Caki2 (cell line): ENCODE measurements at places on chromosomes 4 and X. TPM values are rescaled to one million over a fixed set of nuclear protein-coding genes. Genes with fewer than 3 reads are reported as not detected.
A peak's percentile ranks its signal among the peaks of the same experiment; 100 is the strongest.

MAB21L2 gene
- total RNA-seq: not detected in 2 replicates

ZCCHC12 gene
- total RNA-seq: not detected in 2 replicates

RGN gene
- not detected in 2 replicates for total RNA-seq

ANOS1 gene
- total RNA-seq: 6.3 and 7.2 TPM in 2 replicates

GAGE2A gene
- total RNA-seq: not detected in 2 replicates

CXCL1 gene
- total RNA-seq: 2.7 TPM in 1 of 2 replicates, not detected in the other

DNA sequence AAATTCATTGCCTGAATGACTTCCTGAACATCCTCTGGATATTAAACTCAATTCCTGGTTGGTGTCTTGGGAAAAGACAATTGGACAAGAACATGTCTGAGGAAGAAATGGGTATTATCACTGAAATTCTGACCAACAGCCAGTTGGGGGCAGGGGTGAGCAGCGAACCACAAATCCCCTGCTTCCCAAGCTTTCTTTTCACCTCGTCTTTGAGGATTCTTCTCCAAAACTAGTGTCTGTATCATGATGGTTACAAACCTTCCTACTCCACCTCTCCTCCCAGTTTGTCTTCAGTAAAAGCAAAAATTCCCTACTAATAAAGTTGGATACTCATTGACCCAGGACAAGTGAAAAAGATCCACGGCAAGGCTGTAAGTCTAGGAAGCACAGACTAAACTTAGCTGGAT is 48.3 kb upstream of the WDR1 start:
- DNase-seq: no peak

DNA sequence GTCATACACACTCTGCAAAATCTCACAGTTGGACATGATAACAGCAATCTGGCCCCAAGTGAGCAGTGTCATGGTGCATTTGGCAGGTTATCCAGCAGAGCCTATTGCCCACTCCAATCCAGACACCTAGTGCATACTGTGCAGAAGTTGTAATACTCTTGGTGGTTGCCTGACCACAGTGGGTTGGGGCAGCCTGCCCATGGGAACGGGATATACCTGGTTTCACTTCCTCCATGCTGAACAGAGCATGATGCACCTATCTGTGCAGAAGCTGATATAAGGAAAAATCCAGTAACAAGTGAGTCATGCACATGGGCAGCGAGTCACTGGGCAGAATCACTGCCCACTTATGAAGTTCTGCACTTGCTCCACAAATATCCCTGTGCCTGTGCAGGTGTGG is 105.3 kb upstream of the IGSF1 start:
- DNase-seq: no peak

DNA sequence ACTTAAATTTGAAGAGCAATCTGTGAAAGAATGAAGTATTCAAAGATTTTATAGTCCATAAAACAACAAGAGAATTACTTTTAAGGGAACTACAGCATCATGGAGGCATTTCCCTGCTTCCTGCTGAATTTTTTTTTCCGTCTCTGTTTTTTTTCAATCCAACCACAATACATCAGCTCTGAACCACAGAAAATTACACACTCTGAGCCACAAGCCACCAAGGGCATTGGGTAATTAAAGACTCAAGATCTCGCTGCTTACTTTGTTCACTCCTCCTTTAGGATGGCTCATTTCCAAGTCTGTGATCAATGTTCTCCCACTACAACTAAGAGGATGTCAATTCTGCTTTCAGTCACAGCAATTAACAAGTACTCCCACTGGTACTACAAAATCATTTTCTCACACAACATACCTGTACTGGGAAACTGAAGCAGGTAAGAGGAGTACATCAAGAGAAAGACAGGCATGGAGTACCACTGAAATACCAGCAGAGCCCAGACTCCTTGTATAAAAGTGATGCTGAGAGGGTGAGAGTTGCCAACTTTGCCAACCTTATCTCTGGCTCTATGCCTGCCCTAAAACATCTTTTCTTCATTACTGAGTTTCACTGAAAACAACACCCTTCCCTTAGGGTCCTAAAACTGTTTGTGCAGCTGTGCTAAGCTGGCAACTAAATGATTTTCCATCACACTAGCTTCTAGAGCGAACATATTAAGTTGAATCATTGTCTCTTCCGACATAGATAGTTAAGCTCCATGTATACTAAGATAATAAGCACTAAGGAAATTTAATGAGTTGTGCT is 105.8 kb upstream of the MAGEB18 start:
- DNase-seq: no peak

- no peak for DNase-seq
Measured at GRCh38 chr4:70613306-70614183, 15.0 kb upstream of the ENAM start.

DNA sequence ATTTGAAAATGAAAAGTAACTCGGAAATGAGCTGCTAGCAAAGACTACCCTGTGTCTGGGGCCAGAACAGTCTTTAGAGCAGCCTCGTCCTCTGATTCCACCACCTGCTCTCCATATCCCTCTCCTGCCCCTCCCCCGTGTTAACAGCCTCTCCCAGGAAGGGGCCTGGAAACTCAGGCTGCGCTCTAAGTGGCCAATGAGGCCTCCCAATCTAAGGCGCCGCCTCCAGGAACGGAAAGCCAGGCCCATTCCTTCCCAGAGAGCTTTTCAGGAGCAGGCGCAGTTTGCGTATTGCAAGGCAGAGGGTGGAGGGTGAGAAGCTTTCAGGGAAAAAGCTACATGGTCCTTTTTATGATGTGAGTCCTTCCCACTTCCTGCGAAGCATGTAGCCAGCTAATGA is 31.2 kb downstream of the RS1 start:
- DNase-seq: no peak

GRCh38 chr4:108788731-108789130 is 25.9 kb upstream of the ETNPPL start:
- DNase-seq: no peak

GRCh38 chrX:118074196-118074595 is 42.4 kb downstream of the KLHL13 start:
- no peak for DNase-seq

DNA sequence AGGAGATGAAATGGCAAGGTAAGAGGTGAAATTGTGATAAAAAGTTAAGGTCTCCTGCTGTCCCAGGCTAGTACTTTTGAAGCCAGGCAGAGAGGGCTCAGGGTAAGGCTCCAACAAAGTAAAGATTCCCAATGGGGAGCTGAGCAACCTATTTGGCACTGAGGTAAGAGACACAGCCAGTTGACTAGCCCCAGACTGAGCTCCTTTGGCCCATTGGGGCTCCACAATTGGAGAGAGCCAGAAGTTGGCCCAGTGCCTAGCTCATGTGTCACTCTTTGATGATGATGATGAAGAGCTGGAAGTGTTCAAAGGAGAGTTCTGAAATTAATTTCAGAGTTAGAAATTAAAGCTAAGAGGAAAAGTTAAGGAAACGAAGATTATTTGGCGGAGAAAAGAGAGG is 94.6 kb downstream of the RLIM start:
- no peak for DNase-seq

- peak; percentile 43 for DNase-seq
Measured at GRCh38 chrX:38233891-38234667, 13.4 kb upstream of the SRPX start.

DNA sequence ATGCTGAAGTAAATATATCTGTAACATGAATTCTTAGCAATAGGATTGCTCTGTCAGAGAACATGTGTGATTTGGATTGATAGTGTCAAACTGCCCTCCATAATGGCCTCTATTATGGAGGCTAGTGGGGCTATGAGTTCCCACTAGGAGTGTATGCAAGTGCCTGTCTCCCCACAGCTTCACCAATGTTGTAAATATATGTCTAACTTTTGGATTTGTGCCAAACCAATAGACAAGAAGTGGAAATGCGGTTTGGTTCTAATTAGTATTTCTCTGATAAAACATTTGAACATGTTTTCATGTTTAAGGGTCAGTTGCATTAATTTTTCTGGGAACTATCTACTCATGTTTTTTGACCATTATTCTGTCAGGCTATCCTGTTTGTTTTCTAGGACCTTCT is 28.1 kb downstream of the GPAT3 start:
- DNase-seq: no peak

GRCh38 chrX:9997524-9997923 is 30.4 kb downstream of the CLDN34 start:
- DNase-seq: no peak

- DNase-seq: no peak
Measured at GRCh38 chr4:122963216-122963615, 40.8 kb upstream of the NUDT6 start.

GRCh38 chrX:56563231-56564161 is at the start of gene UBQLN2:
UBQLN2 (plus strand) TSS chrX:56563627; CDS start chrX:56563874, 247 bp downstream.
- DNase-seq: peak; percentile 71

DNA sequence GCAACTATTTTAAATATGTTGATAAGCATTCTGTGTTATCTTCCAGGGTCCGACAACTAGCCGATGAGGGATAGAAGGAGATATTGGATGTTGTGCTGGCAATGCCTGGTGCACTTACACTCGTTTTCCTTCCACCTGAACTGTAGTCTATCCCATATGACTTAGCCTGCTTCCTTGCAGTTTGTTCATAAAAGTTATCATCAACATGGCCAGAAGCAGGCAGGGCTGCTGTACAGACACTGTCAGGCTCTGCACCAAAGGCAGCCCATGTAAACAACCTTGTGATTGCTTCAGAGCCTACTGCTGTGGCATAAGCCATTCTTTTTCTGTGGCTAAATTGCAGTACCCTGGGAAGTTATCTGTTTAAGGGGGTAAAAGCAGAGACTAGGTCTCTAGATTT is 1.6 kb downstream of the MAPK10 start:
- DNase-seq: no peak

DNA sequence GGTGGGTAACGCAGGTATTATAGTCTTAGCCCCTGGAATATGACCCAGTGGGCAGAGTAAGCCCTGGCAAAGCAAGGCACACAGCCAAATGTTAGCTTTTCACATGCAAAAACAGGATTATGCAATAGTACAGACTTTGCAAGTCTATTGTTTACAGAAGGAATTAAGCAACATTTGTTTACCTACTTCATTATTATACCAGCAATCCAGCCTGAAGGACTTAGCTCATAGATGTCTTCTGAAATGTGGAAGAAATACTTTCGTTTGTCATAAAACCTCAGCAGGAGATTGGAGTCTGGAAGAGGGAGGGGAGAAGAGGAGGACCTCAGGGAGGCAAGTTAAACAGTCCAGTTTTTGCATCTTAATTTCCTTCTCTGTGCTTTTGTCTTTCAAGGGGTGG is 226.7 kb upstream of the CENPE start:
- DNase-seq: no peak

- DNase-seq: no peak
Measured at GRCh38 chr4:133997436-133997835, 204.2 kb downstream of the PABPC4L start.

- peak; percentile 61 for DNase-seq
Measured at GRCh38 chr4:16250661-16251365, 24.5 kb upstream of the TAPT1 start.

- DNase-seq: no peak
Measured at GRCh38 chrX:48971249-48972219, at the start of gene KCND1. KCND1 (minus strand) TSS chrX:48971844; CDS start chrX:48970271, 1,573 bp downstream.

DNA sequence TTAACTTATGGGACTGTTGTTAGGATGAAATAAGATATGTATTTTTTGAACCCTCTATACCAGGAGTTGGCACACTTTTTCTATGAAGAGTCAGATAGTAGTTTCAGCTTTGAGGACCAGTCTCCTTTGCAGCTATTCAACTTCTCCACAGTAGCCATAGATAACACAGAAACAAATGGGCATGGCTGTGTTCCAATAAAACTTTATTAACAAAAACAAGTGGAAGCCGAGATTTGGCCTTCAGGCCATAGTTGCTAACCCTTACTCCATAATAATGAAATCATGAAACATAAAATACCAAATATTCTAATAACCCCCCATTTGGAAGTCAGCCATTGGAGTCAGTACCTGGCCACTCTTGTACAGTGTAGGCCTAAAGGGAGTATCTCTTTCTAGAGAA is 30.6 kb downstream of the ARX start:
- no peak for DNase-seq

DNA sequence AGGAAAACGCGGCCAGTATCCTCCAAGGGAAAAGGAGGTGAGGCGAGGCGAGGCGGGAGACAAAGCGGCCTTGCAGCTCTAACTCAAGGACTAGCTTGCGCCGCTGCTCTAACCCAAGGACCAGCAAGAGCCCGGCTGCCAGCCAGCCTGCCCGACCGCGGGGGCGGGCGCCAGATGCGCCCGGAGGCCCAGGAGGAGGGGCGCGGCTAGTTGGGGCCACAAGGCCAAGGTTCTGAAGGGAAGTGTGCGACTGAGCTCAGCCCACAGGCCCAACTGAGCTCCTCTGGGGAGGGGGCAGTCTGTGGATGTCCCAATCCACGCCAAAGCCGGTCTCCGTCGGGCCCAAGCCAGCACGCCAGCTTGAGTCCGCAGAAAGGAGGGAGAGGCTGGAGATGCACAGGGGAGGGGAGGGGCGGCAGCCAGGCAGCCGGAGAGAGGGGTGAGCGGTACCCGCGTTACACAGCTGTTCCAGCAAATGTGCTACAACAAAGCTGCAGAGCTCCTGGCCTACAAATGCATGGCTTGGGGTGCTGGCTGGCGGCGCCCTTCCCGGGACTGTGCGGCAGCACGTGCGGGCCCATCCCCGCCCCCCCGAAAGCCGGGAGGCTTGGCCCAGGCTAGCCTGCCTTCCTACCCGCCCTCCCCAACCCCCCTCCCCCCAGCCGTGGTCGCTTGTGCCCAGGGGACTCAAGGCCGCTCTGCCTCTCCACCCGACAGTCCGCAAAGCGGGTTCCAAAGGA is 637 bp downstream of the AMER1 start:
- peak; percentile 38 for DNase-seq

GRCh38 chrX:74514384-74514783 is 93.1 kb downstream of the SLC16A2 start:
- no peak for DNase-seq

GRCh38 chr4:77471821-77472495 is 133.7 kb upstream of the CXCL13 start:
- DNase-seq: no peak

DNA sequence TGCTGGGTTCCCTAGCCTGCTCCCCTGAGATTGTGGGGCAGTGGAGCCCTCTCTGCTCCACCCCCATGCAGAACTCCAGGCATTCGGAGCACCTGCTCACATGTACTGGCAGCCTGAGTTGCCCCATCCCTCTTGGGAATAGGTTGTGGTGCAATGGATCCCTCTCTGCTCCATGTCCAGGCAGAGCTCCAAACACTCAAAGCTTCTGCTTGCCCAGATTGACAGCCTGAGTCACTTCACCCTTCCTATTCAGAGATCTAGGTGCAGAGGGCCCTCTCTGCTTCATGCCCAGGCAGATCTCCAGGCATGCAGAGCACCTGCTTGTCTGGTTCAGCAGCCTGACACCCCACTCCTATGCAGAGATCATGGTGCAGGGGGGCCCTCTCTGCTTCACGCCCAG is 18.6 kb upstream of the TEX13B start:
- DNase-seq: no peak
